M059J (cell line): ENCODE measurements at places on chromosomes 13 and 19. TPM values are rescaled to one million over a fixed set of nuclear protein-coding genes. Genes with fewer than 3 reads are reported as not detected.

ZNF560 gene
- 0.10 and 1.7 TPM in 2 replicates for total RNA-seq

IER2 gene
- total RNA-seq = 16.6 and 33.0 TPM in 2 replicates

C19orf67 gene
- total RNA-seq = not detected in 2 replicates

RDH8 gene
- total RNA-seq = not detected in 2 replicates

CDX2 gene
- not detected in 2 replicates for total RNA-seq

FBXO27 gene
- 6.7 and 10.6 TPM in 2 replicates for total RNA-seq

RAB3D gene
- total RNA-seq = 0.17 and 0.74 TPM in 2 replicates

GAPDHS gene
- total RNA-seq = not detected in 2 replicates

ZNF69 gene
- 1.1 and 5.4 TPM in 2 replicates for total RNA-seq

CD37 gene
- not detected in 2 replicates for total RNA-seq

LILRB3 gene
- total RNA-seq = not detected in 2 replicates

CLEC17A gene
- total RNA-seq = not detected in 2 replicates

TSSK6 gene
- 0.07 and 2.1 TPM in 2 replicates for total RNA-seq

SERP2 gene
- total RNA-seq = 5.8 TPM in 2 replicates

MAST3 gene
- 2.3 and 4.6 TPM in 2 replicates for total RNA-seq

PEX11G gene
- total RNA-seq = 0.20 and 0.74 TPM in 2 replicates

MIR17HG gene
- 0.44 and 0.62 TPM in 2 replicates for total RNA-seq

ZNF561 gene
- total RNA-seq = 13.3 and 19.0 TPM in 2 replicates

PVR gene
- total RNA-seq = 95.2 and 146 TPM in 2 replicates

C2CD4C gene
- total RNA-seq = 0.74 TPM in 1 of 2 replicates, not detected in the other

SERPINE3 gene
- total RNA-seq = not detected in 2 replicates

SRRM5 gene
- total RNA-seq = 0.05 and 0.30 TPM in 2 replicates

ABCC4 gene
- total RNA-seq = 15.4 and 20.6 TPM in 2 replicates

ZNF729 gene
- total RNA-seq = not detected in 2 replicates

CBARP gene
- total RNA-seq = 0.44 and 4.4 TPM in 2 replicates

ZNF534 gene
- total RNA-seq = not detected in 2 replicates

FBXO17 gene
- 10.8 and 15.3 TPM in 2 replicates for total RNA-seq

ZNF154 gene
- not detected in 2 replicates for total RNA-seq

CBLC gene
- not detected in 2 replicates for total RNA-seq

ZNF253 gene
- total RNA-seq = 2.7 and 3.6 TPM in 2 replicates

ERICH6B gene
- not detected in 2 replicates for total RNA-seq

LGALS7 gene
- not detected in 2 replicates for total RNA-seq

C3 gene
- 4.0 and 5.2 TPM in 2 replicates for total RNA-seq

PALM3 gene
- total RNA-seq = 0.64 TPM in 1 of 2 replicates, not detected in the other

HCN2 gene
- 0.42 and 1.4 TPM in 2 replicates for total RNA-seq

NDUFA3 gene
- total RNA-seq = 38.5 and 51.0 TPM in 2 replicates

KIR3DL2 gene
- not detected in 2 replicates for total RNA-seq

PSPN gene
- 1.2 and 1.3 TPM in 2 replicates for total RNA-seq

PCDH17 gene
- total RNA-seq = 1.1 and 2.4 TPM in 2 replicates

PSG11 gene
- 0.49 and 0.69 TPM in 2 replicates for total RNA-seq

GARIN5A gene
- total RNA-seq = 0.20 and 1.1 TPM in 2 replicates

IGFLR1 gene
- 8.8 and 24.0 TPM in 2 replicates for total RNA-seq

GPR183 gene
- total RNA-seq = 0.12 and 0.74 TPM in 2 replicates

VSTM1 gene
- total RNA-seq = not detected in 2 replicates

ELANE gene
- not detected in 2 replicates for total RNA-seq

ZNF667 gene
- total RNA-seq = 4.5 and 9.9 TPM in 2 replicates

DDX39A gene
- 56.1 and 65.3 TPM in 2 replicates for total RNA-seq

KLK7 gene
- not detected in 2 replicates for total RNA-seq
